SW480 (cell line): ENCODE measurements at places on chromosomes 6 and 20.
A peak's percentile ranks its signal among the peaks of the same experiment; 100 is the strongest.

GRCh38 chr6:154536999-154537398 lies 26.5 kb upstream of the CNKSR3 start:
- DNase-seq, result no peak

GRCh38 chr6:1960486-1961142 lies 284.8 kb downstream of the GMDS start:
- DNase-seq, result no peak

- DNase-seq, result no peak
Measured at GRCh38 chr20:58624687-58625086, 26.4 kb upstream of the STX16 start.

DNA sequence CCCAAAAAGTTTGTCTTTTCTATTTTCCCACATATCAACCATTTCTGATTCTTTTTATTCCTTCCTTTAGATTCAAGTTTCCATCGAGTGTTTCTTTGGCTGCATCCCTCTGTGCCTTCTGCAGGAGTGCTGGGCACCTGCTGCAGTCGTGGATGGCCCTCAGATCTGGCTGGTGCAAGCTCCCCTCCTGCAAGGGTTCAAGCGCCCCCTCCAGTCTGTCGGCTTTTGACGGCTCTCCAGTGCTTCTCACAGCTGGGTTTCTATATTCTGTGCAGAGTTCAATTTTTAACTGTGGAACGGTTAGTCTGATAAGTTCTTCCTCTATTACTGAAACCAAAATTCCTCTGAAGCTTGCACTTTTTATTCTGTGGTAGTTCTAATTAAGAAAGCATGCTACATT lies 132.1 kb downstream of the HUS1B start:
- DNase-seq, result no peak

- no peak for DNase-seq
Measured at GRCh38 chr6:166174031-166174430, 6.4 kb upstream of the TBXT start.

GRCh38 chr6:73515204-73515655 lies 5.6 kb downstream of the EEF1A1 start:
- no peak for DNase-seq

GRCh38 chr20:64038565-64039292 lies 2.7 kb downstream of the C20orf204 start:
- peak; percentile 90 for DNase-seq
